ENCODE measurements at places on chromosomes 5 and 9.
A peak's percentile ranks its signal among the peaks of the same experiment; 100 is the strongest.

GRCh38 chr5:179504191-179504590, 46.2 kb upstream of the RUFY1 start:
- no peak for DNase-seq

- no peak for DNase-seq
Observed at GRCh38 chr9:115847216-115847615, 306.4 kb upstream of the PAPPA start.

GRCh38 chr5:54254482-54255198, 55.7 kb downstream of the ARL15 start:
- no peak for DNase-seq

GRCh38 chr9:116935149-116935897, 248.2 kb downstream of the TRIM32 start:
- DNase-seq, result no peak

- DNase-seq, result no peak
Observed at GRCh38 chr5:179267071-179267670, 78.1 kb downstream of the ADAMTS2 start.

DNA sequence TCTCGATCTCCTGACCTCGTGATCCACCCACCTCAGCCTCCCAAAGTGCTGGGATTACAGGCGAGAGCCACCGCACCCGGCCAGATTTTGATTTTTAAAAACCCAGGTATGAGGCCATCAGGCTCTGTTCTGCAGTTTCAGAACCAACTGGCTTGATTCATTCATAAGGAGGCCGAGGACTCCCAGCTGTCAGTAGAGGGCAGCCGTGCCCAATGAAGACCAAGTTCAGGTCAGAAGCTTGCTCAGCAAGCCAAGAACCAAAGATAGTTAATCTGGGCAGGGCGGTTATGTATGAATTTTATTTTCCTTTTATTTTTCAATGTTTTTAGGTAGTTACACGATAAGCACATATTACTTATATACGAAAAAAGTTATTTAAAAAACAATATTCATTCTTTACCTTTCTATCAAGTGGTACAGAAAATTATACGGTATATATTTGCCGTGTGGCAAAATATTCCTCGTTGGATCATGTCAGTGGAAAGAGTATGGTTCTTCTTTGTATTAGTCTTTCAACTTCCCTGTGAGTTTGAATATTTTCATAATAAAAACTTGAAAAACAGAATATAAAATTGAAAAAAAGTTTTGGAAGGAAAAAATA, 18.0 kb downstream of the MGAT1 start:
- peak; percentile 73 for DNase-seq

DNA sequence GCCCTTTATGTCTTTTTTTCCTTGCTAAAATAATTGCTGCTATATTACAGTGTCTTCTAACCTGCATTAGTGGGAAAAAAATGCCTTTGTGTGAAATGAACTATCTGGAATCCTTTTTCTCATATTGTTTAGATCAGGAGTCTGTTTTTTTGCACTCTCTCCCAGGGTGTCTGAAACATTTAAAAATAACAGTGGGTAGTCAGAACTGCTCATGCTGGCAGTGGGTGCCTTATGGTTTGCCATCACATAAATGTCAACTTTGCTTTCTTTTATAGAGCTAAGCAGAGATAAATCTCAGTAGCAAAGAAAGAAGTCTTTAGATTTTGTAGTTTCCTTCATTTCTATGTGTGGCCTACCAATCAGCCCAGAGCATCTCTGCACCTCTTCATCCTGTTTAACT, 347.8 kb upstream of the RGMB start:
- DNase-seq, result no peak

- DNase-seq, result no peak
Observed at GRCh38 chr5:72156946-72157624, 49.8 kb downstream of the MAP1B start.

DNA sequence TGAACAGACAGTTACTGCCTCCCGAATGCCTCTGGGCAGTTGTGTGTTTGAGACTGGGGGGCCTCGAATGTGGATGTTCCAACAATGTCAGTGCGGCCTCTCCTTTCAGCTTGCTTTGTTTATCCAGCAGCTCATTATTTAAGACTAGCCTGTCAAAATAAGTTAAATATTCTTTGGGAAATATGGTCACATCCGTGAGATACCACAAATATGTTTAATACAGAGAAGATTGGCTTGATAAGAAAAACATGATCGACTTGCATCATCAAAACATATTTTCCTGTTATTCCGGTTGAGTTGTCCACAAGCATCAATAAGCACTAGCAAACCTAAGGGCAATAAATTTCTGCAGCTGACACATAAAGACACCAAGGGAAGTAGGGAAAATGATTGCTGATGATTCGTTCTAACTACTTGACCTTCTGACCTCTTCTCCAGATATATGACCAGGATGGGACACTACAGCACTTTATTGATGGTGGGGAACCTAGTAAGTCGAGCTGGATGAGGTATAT, 66.5 kb downstream of the PRDM6 start:
- DNase-seq, result no peak

DNA sequence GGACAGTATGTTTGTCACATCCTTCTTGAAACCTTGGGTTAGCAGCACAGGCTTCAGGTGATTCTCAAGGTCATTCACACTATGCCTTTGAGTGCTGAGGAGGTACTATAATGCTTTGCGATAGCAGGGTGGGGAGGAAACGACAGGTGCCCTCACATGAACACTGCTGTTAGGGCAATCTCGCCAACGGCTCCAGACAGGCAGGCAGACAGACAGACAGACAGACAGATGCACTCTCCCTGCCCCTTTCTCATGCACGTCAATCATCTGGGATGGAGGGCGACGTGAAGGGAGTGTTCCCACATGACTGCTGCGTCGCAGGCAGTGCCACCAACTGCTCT, 82.9 kb downstream of the RAPGEF1 start:
- DNase-seq, result no peak

- DNase-seq, result peak; percentile 8
Observed at GRCh38 chr5:151448038-151448985, 909 bp downstream of the SLC36A1 start.

DNA sequence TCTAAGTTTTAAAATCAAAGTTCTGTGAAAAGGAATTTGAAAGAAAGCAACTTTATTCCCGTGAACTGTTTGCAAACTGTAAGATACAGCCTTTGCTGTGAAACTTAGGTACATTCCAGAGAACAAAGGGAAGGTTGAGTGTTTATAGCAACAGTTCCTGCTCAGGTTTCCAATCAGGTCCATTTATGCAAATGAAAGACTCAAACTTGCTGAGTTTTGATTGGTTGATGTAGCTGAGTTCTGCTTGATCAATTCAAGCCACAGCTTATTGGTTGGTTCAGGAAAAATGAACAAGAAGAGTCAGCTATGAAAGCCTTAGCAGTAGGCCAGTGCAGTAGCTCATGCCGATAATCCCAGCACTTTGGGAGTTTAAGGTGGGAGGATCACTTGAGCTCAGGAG, 37.9 kb downstream of the SLC27A6 start:
- DNase-seq, result no peak

GRCh38 chr9:102135768-102136167, 397.3 kb upstream of the GRIN3A start:
- no peak for DNase-seq

- no peak for DNase-seq
Observed at GRCh38 chr5:119452060-119452372, 281 bp upstream of the HSD17B4 start.

DNA sequence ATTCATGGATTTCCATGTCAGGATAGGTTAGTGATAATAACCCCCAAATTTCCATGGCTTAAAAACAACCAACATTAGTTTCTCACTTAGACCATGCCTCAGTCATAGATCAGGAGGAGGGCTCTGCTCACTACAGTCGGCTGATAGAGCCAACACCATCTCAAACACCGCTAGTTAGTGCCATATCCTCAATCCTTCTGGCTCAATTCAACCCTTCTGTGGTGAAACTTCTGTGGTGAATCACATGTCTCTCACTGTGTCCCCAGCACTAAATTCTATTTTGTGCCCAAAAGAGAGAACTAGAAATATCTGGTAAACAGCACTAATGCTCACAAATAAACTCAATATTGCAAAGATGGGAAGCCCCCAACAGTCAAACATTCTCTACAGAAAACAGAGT, 21.1 kb downstream of the ECPAS start:
- DNase-seq, result no peak

- DNase-seq, result no peak
Observed at GRCh38 chr9:38145526-38146053, 76.6 kb upstream of the SHB start.

DNA sequence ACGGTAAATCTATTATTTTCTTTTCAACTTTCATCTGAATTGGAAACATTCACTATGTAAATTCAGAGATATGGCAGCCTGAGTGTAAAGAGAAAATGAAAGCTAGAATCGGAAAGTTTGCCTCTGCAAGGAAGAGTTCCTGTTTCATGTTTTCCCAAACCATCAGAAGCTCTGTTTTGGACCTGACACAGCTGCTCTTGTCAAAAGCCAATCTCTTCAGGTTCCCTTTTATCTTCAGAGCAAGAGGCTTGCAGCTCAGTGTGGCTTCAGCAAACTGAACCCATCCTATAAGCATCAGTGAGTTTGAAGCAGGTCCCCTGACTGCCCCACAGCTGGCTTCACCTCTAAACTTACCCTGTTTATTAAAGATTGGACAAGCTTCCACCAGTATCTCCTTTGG, 1099.7 kb downstream of the DTWD2 start:
- no peak for DNase-seq

GRCh38 chr5:124180875-124181461, 565.5 kb downstream of the ZNF608 start:
- no peak for DNase-seq

- no peak for DNase-seq
Observed at GRCh38 chr9:86531273-86531970, 177.2 kb upstream of the TUT7 start.

DNA sequence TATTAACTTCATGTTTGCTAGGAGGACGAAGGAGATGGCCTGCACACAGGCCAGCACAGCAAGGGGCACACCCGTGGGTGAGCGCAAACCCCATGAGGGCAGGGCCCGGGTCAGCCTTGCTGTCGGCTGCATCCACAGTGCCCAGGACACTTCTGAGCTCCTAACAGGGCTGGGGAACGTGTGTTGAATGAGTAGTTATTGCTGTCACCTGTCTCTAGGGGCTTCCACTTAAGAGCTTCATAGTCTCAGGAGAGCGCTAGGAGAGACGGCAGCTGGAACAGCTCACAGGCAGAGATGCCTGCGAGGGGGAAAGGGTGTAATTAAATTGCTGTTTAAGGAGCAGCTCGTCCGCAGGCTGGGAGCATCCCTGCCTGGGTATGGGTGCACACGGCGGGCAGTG, 91.4 kb upstream of the NEURL1B start:
- no peak for DNase-seq

GRCh38 chr5:135026645-135027265, 7.3 kb downstream of the PITX1 start:
- no peak for DNase-seq

GRCh38 chr5:26569929-26570258, 468.5 kb downstream of the CDH9 start:
- DNase-seq, result no peak

- DNase-seq, result no peak
Observed at GRCh38 chr5:86824637-86825036, 206.9 kb downstream of the COX7C start.

DNA sequence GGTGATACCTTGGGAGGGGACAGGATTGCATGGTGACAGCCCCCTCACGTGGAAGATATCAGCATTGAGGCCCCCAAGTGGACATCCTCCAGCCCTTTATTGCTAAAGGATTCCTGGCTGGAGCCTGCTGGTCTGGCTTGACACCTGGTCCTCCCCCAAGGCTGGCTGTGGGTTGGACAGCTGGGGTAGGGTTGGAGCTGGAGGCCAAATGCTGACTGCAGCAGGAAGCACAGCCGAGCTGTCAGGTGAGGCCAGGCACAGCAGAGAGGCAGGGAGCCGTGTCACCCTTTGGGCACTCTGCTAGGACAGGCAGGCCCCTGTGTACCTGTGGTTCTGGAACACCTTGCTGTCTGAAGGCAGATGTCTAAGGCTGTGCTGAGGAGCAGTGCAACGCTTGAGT, 2.2 kb downstream of the CACFD1 start:
- DNase-seq, result no peak

- no peak for DNase-seq
Observed at GRCh38 chr9:7360513-7360912, 439.1 kb downstream of the DMAC1 start.

DNA sequence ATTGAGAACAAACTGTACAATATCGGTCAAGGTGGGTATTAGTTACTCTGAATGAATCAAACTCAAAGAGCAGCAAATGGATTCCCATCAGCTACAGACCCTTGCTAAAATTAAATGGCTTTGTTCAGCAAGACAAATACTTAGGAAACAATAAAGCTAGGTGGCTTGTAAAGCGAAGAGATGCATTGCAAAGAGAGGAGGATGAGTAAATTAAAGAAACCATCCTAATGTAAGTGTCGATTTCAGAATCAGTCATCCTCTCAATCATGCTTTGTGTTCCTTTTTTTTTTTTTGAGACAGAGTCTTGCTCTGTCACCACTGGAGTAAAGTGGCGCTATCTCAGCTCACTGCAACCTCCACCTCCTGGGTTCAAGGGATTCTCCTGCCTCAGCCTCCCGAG, 359.2 kb upstream of the ZNF462 start:
- no peak for DNase-seq

- no peak for DNase-seq
Observed at GRCh38 chr5:15798006-15798405, 298.0 kb downstream of the FBXL7 start.

GRCh38 chr9:1125741-1126140, 75.6 kb downstream of the DMRT2 start:
- no peak for DNase-seq

- no peak for DNase-seq
Observed at GRCh38 chr9:76296561-76297310, 97.5 kb downstream of the RFK start.

DNA sequence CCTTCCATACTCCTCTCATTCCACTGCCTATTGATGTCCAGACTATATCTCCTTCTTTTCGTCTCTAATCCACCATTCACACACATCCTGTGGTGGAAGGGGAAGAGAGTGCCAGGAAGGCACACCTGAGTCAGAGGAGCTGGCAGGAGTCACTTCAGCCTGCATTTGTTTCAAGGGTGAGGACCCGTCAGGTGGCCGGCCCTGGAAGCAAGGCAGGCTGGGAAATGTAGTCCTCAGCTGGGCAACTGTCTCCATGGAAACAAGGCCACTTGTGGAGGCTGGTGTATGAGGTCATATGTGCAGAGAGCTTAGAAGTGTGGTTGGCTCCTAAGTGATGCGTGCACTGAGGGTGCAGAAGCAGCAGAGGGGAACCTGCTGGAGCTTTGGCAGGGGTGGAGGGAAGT, 278.4 kb downstream of the NSG2 start:
- no peak for DNase-seq

DNA sequence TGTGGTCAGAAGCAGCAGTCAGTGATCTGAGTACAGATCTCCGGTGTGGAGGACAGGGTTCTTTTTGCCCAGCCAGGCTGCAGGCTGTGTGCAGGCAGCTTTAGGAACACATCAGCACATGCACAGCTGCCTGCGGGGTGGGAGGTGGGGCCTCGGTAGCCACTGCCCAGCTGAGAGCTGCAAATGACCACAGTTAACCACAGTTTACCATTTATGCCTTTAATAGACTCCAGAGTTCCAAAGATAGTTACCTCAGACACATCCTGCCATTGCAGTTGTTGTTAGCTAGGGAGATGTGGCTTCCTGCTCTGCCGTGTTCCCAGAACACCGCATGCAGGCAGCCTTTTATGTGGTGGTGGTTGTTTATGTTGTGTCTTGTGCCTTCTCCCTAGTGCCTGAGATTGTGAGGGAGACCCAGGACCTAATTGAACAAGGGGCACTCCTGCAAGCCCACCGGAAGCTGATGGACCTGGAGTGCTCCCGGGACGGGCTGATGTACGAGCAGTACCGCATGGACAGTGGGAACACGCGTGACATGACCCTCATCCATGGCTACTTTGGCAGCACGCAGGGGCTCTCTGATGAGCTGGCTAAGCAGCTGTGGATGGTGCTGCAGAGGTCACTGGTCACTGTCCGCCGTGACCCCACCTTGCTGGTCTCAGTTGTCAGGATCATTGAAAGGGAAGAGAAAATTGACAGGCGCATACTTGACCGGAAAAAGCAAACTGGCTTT, 10.2 kb downstream of the EXOC3 start:
- no peak for DNase-seq
